ENCODE measurements at places on chromosomes 7 and 10.

GRCh38 chr7:107023522-107024151, 20.9 kb upstream of the PRKAR2B start:
- DNase-seq: no peak

DNA sequence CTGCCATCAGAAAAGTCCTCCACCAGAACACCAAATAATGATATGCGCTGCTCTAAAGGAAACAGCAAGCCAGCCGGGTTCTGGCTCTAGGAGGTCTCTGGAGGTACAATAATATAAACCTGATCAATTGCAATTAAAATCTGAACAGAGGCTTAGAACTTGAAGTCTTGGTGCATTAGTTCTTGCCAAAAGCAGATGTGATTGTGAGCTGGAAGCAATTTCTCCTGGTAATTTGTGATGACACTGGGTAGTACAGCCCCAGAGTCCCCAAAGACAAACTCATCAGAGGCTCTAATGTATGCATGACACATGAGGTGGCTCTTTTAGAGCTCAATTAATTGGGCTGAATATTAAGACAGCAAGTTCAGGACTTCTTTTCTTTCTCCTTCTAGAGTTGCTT, 3.3 kb downstream of the ETV1 start:
- no peak for DNase-seq

- DNase-seq: no peak
These were observed at the start of gene CLEC2L for GRCh38 chr7:139523199-139523941. TSS of gene CLEC2L (plus strand) at chr7:139523685. CDS start at chr7:139523928, 243 bp downstream.

GRCh38 chr7:30327813-30328212, 43.4 kb downstream of the ZNRF2 start:
- no peak for DNase-seq

DNA sequence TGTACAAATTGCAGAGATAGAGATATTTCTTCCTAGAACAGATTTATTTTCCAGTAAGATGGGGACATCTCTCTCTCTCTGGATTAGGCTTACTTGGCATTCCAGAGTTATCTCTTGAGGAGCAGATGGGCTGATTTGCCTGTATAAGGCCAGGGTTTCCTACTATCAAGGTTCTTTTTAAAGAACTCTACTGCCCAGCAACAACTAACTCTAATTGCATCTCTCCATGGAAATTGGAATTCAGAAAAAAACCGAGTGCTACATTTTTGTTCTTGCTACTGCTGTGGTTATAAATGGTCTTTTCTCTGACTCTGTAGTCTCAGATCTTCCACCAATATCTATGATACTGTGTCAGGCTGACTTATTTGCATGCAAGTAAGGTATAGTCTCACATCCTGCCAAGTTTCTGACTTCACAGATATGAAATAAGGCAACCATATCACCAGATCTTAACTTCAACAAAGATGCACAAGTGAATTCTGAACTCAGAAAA, 161.1 kb downstream of the CRPPA start:
- no peak for DNase-seq

- no peak for DNase-seq
These were observed 4.2 kb upstream of the NKX1-2 start for GRCh38 chr10:124453960-124454610.

GRCh38 chr7:11458736-11459483, 373.1 kb downstream of the THSD7A start:
- no peak for DNase-seq

Measured in activated CD8-positive, alpha-beta T cell treated with anti-CD3 and anti-CD28 coated beads, Interleukin-2, amount 10 ng/mL, durations not matched to agents 7 days and 5 days (primary cell).